ENCODE measurements at places on chromosomes 3 and 15. TPM values are rescaled to one million over a fixed set of nuclear protein-coding genes. Genes with fewer than 3 reads are reported as not detected.

DNA sequence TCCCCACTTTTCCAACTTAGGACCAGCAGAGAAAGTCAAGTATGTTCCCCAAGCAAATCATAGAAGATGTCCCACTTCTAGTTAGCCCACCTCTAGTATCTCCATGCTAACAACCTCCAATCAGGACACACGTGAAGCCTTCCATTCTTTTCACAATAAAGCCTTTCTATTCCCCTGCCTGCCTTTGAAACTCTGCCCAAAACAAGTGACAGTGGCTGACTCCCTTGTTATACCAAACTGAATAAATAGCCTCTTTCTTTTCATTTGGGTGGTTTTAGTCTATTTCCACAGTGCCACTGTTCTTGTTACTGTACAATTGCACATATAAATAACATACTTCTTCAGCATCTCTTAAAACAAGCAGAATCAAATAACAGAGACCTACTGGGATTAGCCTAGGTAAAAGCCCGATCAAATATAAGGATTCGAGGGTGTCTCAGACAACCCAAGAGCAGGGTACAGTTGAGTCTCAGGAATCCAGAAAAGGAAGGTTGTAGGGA lies 118.0 kb upstream of the NPHP3 start:
- no peak for DNase-seq

UACA gene
- 191 TPM for polyA plus RNA-seq

SLC51A gene
- polyA plus RNA-seq = 7.7 TPM

GRCh38 chr3:171175741-171176234 lies 149.3 kb upstream of the SLC2A2 start:
- DNase-seq = no peak

- no peak for DNase-seq
Observed at GRCh38 chr3:16350597-16351318, 85.7 kb downstream of the OXNAD1 start.

DNA sequence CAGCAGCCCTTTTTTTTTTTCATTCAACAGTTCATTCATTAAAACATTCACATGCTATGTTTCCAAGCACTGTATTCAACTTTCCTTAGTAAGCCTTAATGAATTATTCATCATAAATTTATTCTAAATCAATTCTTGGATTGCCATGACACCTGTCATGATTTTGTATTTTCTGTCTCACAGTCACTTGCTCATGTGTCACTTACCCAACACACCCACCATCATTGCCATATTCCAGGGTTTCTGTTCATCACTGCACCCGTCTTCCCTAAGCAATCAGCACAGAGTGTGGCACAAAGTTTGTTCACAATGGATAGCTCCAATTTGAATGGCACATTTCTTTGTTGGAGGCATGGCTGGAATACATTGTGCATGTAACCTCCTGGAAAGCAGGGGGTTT lies 27.2 kb downstream of the CPNE4 start:
- DNase-seq = no peak

DNA sequence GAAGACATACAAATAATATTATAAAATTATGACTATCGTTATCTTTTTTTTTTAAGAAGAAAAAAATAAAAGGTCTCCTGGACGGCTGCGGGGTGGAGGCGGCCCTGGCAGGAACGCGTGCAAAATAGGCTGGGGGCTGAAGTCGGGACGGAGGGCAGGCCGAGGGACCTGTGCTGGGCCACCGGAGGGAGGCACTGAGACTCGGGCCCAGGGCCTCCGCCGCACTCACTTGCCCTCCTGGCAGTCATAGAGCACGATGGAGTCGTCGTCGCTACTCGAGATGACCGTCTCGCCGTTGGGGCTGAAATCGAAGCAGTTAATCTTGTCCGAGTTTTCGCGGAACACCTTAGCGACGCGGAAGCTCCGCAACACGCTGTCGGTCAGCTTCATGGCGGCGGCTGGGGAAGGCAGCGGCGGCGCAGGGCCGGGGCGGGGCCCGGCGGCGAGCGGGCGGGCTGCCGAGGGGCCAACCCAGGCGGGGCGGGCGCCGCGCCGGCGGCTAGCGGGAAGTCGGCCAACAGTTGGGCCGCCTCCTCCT lies 408 bp downstream of the WDR82 start:
- DNase-seq = peak; percentile 66

AGTR1 gene
- 31.3 TPM for polyA plus RNA-seq

AADAC gene
- polyA plus RNA-seq = 0.20 TPM

GRCh38 chr3:46546896-46547440 lies 19.1 kb downstream of the LRRC2 start:
- no peak for DNase-seq

GRCh38 chr15:78070049-78070700 lies 7.3 kb downstream of the TBC1D2B start:
- no peak for DNase-seq

GLDN gene
- 0.18 TPM for polyA plus RNA-seq

DNA sequence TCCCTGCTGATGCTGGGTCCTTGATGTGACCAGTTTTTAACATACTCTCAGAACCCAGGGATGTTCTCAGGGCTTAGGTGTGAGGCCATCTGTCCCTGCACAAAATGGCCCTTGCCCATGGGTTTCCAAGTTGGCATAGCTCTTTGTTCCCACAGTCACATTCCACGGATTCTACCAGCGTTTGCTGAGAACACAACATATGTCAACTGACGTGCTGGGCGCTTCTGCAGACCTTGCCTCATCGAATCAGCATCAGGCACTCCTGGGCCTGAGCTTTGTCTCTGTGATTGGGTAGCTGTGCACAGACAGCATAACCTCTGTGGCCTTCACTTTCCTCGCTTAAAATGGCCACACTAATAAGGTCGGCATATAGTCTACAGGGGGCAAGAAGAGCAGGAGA lies 69.0 kb downstream of the MGLL start:
- no peak for DNase-seq

ARHGAP11A gene
- polyA plus RNA-seq = 17.9 TPM

GRCh38 chr3:112539825-112540650 lies 21.7 kb downstream of the ATG3 start:
- no peak for DNase-seq

DNA sequence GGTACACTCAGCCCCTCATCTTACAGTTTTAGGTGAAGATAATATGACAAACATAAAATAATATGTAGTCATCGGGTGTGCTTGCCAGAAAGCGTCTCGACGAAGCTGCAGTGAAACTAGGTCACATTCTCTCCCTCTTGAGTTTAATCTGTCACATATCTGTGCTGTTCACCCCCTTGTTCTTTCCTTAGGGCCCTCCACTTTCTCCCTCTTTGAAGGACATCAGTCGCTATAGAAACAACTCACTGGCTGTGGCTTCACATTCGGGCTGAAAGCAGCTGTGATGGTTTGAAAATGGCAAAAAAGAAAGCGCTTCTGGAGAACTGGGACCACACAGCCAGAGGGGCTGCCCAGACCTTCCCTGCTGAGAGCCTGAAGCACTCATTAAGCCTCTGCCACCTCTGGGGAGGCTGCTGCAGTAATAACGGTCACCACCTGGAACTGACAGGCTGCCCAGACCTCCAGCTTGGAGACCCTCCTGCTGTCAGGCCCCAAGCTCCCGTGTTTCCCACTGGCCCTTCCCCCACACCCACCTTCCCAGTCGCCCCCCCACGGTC lies 50.3 kb downstream of the ABTB1 start:
- no peak for DNase-seq

- no peak for DNase-seq
Observed at GRCh38 chr3:3666664-3667063, 132.6 kb upstream of the LRRN1 start.

- no peak for DNase-seq
Observed at GRCh38 chr15:41905036-41905793, 11.4 kb upstream of the SPTBN5 start.

GRCh38 chr15:63983061-63983711 lies 63.1 kb downstream of the DAPK2 start:
- no peak for DNase-seq

CELF6 gene
- 3.0 TPM for polyA plus RNA-seq

DNA sequence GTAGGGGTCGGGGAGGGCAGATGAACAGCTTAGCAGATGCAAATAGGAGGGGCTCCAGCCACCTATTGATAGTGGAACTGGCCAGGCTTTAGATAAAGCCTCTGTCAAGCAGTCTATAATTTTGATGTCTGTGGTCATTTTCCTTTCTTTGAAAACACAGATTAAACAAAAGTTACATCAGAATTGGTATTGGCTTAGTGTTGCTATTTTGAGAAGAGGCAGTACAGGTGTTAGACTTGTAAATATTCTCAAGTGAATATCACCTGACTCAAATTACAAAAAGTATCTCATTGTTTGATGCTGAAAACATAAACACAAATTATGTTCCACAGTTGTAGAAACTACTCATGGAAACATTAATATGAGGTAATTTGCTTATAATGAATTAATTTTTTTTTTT lies 18.1 kb downstream of the GHRL start:
- DNase-seq = no peak

COL6A6 gene
- polyA plus RNA-seq = 111 TPM

ZNF662 gene
- polyA plus RNA-seq = 12.7 TPM

POPDC2 gene
- polyA plus RNA-seq = 18.5 TPM

DNA sequence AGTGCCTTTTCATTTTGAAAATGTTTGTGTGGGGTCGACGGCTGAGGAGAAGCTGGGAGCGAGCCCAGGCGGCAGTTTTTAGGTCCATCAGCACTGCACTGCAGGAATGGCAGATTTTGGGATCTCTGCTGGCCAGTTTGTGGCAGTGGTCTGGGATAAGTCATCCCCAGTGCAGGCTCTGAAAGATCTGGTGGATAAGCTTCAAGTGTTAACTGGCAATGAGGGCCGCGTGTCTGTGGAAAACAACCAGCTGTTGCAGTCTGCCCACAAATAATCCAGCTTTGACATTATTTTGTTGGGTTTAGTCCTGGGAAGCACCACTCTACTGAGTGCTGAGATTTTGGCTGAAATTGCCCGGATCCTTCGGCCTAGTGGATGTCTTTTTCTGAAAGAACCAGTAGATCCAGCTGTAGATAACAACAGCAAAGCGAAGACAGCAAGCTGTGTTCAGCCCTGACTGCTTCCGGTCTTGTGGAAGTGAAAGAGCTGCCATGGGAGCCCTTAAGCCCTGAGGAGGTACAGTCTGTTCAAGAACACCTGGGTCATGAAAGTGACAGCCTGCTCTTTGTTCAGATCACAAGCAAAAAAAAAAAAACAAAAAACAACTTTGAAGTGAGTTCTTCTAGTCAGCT lies 13.1 kb upstream of the ANP32A start:
- no peak for DNase-seq

GRCh38 chr15:28913171-28913765 lies 27.5 kb downstream of the APBA2 start:
- no peak for DNase-seq

- DNase-seq = no peak
Observed at GRCh38 chr3:186772281-186772694, 11.1 kb upstream of the EIF4A2 start.

- DNase-seq = no peak
Observed at GRCh38 chr3:64063207-64063982, 40.1 kb upstream of the PSMD6 start.

POC1A gene
- polyA plus RNA-seq = 4.2 TPM

GRCh38 chr3:153180860-153181372 lies 18.9 kb downstream of the RAP2B start:
- no peak for DNase-seq

DNA sequence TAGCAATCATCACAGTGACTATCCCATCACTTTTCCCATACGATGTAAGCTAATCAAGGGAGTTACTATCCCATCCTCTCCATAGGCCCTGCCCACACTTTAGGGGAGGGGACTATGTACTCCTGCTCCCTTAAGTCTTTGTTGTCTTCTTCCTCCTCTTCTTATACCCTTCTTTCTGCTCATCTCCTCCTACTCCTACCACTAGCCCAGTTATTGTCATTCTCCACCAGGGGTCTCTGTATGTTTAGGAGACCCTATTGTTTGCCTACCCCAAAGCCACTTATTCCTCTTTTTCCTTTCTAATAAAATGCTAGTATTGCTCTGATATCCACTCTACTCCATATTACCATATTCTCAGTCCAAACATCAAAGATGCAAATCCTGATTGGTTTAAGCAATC lies 27.8 kb downstream of the STAC start:
- no peak for DNase-seq

GRCh38 chr3:17847156-17847555 lies 104.7 kb upstream of the TBC1D5 start:
- no peak for DNase-seq
